ENCODE measurements at places on chromosomes 13 and 19.

GRCh38 chr19:18294467-18294864 is 13.0 kb upstream of the JUND start:
- peak; percentile 95 for DNase-seq

- no peak for DNase-seq
Measured at GRCh38 chr13:22451327-22451741, 729.4 kb upstream of the SGCG start.

GRCh38 chr19:29694669-29695627 is 20.1 kb downstream of the C19orf12 start:
- peak; percentile 82 for DNase-seq

- no peak for DNase-seq
Measured at GRCh38 chr13:60227158-60227557, 63.4 kb upstream of the DIAPH3 start.

- DNase-seq, result no peak
Measured at GRCh38 chr19:50897191-50897607, 14.0 kb downstream of the KLK4 start.

DNA sequence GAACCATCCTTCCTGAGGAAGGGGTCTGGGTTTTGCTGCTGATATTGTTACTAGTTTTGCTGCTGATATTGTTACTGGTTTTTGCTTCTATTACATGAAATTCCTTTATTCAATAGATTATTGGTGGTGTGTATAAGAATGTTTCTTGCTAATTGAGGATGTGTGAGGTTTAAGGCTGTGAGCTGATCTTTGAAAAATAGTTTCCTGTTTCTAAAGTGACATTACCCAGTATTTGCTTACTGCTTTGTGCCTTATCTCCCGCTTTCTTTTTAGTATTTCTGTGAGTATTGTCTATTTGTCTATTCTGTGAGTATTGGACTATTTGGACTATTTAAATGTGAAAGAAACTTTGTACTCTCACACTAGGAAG is 38.2 kb upstream of the C1QTNF9 start:
- DNase-seq, result no peak

DNA sequence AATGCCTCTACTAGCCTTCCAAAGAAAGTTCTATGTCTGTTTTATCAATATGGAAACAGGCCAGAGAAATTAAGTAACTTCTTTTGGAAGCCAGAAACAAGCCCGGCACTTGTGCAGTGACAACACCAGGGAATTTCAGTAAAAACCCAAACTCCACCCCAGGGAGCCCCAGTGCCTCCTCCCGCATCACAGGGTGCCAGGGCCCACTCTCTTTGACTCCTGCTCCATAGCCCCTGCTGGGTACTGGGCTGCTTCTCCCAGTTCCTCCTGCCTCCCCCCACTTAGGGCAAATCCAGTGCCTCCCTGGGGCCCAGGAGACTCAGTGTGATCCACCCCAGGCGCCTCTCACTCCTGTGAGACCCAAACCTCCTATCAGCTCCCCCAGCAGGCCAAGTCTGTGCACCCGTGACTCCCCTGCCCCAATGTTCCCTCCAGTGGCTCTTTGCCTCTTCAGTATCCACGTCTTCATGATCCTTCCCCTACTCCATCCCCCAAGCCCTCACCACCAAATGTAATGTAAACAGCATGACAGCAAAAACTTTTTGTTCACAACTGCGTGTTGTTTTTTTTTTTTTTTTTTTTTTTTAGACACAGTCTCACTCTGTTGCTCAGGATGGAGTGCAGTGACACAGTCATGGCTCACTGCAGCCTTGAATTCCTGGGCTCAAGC is 2.3 kb upstream of the FFAR3 start:
- DNase-seq, result no peak

GRCh38 chr13:113551081-113552000 is 33.2 kb upstream of the TFDP1 start:
- no peak for DNase-seq

GRCh38 chr13:41389580-41389979 is 67.8 kb upstream of the RGCC start:
- DNase-seq, result no peak

All from stimulated activated CD4-positive, alpha-beta T cell treated with anti-CD3 and anti-CD28 coated beads, Interleukin-4, amount 100 ng/mL, for 4 hours (primary cell).